ENCODE measurements at places on chromosomes 5 and 9. TPM values are rescaled to one million over a fixed set of nuclear protein-coding genes. Genes with fewer than 3 reads are reported as not detected.

GRCh38 chr9:4798281-4799032 is 5.7 kb downstream of the RCL1 start:
- DNase-seq: no peak

GRCh38 chr5:134524826-134525682 is at the start of gene JADE2:
Gene JADE2 (plus strand): TSS chr5:134525670. CDS start chr5:134535858, 10,188 bp downstream.
- no peak for DNase-seq

GRCh38 chr9:85167146-85167545 is 497.6 kb downstream of the NTRK2 start:
- no peak for DNase-seq

The FAT2 gene
- 117 TPM for total RNA-seq

DNA sequence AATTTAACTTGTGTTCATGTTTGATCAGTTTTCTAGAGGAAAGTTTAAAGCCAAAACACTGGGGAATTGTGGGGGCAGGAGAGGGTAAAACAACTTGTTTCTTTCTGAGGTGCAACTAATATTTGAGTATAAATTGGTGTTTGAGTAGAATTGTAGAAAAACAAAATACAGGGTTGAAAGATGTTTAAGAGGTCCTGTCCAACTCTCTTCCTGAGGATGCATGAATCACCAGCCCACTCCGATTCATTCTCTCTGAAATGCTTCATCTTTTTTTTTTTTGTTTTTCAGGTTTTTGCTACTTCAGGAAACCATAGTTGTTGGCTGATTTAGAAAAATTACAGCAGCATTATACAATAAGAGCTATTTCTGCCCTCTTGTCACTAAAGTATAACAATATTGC is 42.4 kb upstream of the TMC1 start:
- no peak for DNase-seq

GRCh38 chr9:119391878-119392277 is 22.6 kb upstream of the BRINP1 start:
- no peak for DNase-seq

The ADRB2 gene
- 12.5 TPM for total RNA-seq

GRCh38 chr5:98700730-98701129 is 72.7 kb upstream of the RGMB start:
- no peak for DNase-seq

GRCh38 chr9:79300068-79300467 is 271.7 kb upstream of the TLE4 start:
- no peak for DNase-seq

The TMEM8B gene
- total RNA-seq: 1.9 TPM

The SMIM33 gene
- not detected for total RNA-seq

The DOLK gene
- total RNA-seq: 21.2 TPM

GRCh38 chr5:2714805-2715204 is 36.7 kb downstream of the IRX2 start:
- no peak for DNase-seq

- no peak for DNase-seq
These were observed 133.0 kb upstream of the FAM120A start for GRCh38 chr9:93318480-93318879.

DNA sequence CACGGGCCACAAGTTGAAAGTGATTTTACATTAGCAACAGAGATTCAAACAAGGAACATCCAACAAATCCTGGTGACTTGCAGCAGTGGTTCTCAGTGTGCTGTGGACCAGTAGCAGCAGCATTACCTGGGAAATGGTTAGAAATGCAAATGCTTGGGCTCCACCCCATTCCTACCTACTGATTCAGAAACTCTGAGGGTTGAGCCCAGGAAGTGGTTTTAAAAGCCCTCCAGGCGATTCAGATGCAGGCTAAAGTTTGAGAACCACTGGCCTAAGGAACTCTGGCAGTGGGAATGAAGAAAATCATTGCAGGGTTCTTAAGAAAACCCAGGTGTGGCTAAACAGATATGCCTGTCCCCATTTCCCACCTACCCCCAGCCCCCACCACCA is 398.8 kb downstream of the ENC1 start:
- DNase-seq: no peak

DNA sequence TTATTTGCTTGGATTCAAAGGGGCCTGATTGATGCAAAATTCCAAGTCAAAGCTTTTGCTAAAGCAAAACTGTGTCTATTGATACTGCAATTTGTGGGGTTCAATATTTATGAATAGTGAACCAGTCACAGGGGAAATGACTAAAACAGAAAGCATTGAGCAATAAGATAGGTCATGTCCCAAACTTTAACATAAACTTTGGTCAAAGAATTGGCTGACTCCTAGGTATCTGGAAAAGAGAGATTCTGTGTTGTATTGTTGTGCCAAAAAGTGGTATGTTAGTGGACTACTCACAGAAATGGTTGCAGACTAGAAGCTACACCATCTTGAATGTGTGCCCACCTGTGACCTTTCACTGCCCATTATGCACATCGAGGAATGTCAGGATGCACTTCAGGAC is 585.5 kb upstream of the RGMB start:
- no peak for DNase-seq

DNA sequence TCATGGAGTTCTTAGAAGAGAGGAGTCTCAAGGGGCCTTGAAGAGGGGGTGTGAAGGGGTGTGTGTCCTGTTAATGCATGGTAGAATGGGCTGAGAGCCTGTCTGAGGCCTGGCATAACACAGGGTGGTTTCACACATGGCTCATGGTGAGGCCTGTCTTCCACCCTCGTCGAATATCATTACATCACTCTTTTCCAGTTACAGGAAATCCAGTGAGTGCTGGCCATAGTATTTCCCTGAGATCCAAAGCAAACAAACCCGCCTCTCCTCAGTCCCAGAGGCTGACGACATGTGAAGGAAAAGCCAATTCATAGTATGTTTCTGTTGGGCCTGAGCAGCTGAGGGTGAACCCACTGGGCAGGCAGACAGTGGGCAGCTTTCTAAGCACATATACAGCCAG is 159.4 kb upstream of the NR3C1 start:
- no peak for DNase-seq

DNA sequence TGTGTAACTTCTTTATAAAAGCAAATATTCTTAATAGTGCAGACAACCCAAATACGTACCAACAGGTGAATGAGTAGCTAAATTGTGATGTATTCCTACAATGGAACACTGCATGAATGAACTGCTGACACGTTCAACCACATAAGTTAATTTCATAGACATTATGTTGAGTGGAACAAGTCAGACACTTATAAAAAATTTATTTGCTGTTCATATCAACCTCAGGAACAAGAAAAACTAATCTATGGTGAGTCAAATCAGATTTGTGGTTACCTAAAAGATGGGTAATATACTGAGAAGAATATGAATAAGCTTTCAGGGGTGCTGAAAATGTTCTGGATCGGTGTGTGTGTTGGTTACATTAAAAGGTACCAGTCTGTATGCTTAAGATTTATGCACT is 35.7 kb downstream of the INVS start:
- no peak for DNase-seq

- no peak for DNase-seq
These were observed 77.1 kb downstream of the C9orf152 start for GRCh38 chr9:110130791-110131416.

DNA sequence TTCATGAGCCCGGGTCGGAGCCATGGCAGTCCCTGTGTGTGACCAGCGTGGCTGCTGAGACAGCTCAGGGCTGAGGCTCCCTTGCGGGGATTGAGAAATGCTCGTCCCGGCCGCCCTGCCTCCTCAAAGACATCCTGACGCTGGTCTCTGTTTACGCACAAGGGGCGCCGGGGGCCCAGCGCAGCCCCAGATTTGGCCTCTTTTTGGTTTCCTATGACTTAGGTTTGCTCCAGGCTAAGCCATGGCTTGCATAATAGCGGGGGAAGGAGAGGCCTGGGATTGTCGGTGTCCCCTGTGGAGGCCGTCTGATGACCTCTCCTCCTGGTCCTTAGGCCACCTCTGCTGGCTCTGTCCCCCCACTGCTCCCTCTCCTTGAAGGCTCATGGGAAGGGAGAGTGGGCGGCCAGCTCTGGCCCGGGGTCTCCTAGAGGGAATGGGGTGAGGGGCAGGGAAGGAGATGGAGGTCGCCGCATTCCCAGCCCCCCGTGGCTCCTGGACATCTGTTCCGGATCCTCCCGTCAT is 3.5 kb downstream of the LAMC3 start:
- DNase-seq: no peak
